ENCODE measurements at places on chromosomes 4 and X.

GRCh38 chrX:10135561-10136399 lies 21.0 kb upstream of the CLCN4 start:
- no peak for DNase-seq

DNA sequence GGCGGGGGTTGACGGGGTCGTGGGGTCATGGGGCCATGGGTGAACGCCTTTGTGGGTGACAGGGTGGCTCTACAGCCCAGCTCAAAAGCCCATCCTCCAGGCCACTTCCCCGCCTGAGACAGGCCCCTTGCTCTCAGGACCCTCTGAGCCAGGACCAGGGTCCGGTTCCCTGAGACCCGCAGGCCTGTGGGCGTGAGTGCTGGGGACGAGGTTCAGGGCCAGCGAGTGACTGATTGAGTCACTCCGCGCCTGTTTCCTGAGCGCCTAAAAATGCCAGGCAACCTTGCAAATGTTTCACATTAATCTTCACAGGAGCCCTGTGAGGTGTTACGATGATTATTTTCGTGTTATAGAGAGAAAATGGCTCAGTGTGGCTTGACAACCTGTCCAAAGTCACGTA lies 97.8 kb downstream of the ZNF674 start:
- DNase-seq, result no peak

DNA sequence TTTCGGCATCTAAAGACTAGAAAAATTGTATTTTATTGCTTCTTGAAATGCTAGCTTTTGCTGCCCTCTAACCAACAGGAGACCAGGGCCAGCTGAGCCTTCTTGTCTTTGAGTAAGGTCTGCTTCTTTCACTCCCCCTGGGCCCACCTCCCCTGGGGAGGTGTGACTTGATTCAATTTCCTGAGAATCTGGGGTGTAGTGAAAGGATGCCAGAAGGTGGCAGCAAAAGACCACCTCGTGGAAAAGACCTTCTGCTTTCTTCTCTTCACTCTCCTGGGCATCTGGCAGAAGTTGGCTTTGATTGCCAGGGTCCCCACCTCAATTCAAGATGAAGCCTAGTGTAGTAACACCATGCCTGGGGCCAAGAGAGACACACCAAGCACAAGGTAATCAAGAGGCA lies 96.5 kb upstream of the MAOA start:
- DNase-seq, result peak; percentile 65

GRCh38 chr4:67869580-67870190 lies 14.1 kb downstream of the TMPRSS11D start:
- no peak for DNase-seq

GRCh38 chr4:47145630-47146029 lies 114.3 kb downstream of the GABRB1 start:
- DNase-seq, result no peak

DNA sequence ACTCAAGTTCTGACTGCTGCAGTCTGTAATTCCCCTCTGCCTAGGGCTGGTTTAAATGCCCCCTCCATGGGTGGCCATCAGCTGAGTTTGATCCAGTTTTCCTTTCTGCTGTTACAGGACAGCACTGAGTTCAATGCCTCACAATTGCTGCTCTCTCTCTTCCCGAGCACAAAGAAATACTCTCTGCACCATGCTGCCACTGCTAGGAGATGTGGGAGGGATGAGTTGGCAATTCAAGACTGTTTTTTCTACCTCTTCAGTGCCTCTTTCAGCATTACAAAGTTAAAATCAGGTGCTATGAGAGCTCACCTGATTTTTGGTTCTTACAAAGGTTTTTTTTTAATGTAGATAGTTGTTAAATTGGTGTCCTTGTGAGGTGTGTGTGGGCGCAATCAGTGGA lies 24.3 kb downstream of the CYSLTR1 start:
- DNase-seq, result no peak

- no peak for DNase-seq
Observed at GRCh38 chr4:8164194-8164565, 5.6 kb upstream of the ABLIM2 start.

GRCh38 chr4:182250446-182250845 lies 7.2 kb downstream of the TENM3 start:
- DNase-seq, result no peak

DNA sequence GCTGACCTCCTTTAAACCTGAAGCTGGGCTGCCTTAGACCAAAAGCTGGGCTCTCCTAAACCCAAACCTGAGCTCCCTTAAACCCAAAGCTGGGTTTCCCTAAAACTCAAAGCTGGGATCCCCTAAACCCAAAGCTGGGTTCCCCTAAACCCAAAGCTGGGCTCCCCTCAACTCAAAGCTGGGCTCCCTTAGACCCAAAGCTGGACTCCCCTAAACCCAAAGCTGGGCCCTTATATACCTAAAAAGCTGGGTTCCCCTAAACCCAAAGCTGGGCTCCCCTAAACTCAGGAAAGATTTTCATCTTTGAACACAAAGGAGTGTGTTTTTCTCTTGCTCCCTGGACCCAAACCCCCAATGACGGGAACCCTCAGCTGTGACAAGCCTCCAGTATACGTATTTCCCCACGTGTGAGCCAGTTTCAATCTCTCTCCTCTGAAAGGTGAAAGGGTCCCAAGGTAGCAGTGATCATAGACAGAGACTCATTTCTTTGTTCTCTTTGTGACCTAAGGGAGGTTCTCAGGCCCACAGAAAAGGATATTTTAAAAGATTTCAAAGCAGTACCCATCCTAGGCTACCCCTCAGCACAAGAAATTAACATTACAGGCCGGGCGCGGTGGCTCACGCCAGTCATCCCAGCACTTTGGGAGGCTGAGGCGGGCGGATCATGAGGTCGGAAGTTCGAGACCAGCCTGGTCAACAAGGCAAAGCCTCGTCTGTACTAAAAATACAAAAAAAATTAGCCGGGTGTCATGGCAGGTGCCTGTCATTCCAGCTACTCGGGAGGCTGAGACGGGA lies 31.3 kb upstream of the ASMTL start:
- peak; percentile 50 for DNase-seq

DNA sequence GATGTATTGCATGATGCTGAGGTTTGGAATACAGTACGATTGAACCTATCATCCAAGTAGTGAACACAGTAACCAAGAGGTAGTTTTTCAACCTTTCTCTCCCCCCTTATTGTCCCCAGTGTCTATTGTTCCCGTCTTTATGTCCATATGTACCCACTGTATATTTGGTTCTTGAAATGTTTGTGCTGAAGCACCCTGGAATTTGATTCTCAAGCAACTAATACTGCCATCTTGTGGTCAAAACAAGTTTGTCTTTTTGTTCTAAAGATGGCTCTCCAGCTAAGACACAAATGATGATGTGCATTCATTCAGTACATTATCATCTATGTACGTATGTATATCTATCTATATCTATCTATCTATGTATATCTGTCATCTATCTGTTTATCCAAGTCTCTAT lies 33.5 kb upstream of the DCX start:
- peak; percentile 55 for DNase-seq

- DNase-seq, result no peak
Observed at GRCh38 chrX:70525733-70526132, 81.1 kb downstream of the DLG3 start.

- no peak for DNase-seq
Observed at GRCh38 chr4:24260133-24260715, 324.1 kb downstream of the DHX15 start.

DNA sequence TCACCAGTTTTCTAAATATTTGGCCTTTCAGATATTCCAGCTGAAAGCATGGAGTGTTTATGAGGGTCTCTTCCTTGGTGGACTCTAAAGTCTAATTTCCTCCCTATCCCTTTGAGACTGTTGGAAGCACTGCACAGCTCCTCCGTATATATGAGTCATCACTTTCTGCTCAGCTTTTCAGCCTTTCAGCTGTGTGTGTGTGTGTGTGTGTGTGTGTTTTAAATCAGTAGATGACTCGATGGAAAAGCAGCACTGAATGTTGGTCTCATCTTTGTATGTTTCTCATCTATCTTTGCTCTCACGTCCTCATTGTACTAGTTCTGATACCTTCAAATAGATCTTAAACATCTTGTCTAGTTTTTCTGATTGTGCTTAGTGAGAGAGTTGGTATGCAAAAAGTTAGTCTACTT lies 81.6 kb downstream of the ZFX start:
- no peak for DNase-seq

DNA sequence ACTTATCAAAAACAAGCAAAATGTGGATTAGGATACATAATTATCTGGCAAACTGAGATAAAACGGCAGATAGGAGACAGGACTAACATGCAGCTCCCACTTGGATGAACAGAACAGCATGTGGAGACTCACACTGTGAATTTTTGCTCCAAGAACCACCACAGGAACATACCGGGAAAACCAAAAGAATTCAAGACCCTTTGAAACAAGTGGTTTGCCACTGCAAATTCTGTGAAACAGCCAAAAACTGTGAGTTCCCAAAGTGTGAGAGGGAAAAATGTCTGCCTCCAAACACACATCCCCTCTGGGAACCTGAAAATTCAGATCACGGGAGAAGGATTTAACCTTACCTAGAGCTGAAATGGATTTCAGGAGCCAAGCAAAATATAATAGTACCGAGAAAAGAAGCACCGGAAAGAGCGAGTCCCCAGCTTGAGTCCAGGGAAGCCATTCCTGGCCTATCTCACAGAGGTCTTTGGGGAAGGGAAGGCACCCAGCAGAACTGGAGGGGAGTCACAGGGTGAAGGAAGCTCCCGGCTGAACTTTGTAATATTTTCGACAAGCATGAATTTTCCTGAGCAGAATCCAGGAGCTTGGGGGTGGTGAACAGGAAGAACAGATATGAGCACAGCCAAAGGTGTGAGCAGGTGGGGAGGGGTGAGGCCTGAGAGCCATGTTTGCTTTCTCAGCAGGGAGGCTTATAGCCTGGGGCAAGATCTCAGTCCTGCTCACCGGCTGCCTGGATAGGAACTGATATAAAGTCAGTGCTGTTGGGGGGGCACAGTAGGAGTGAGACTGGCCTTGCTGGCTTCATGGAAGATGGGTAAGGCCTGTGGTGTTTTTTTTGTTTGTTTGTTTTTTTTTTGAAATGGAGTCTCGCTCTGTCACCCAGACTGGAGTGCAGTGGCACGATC lies 23.9 kb downstream of the MANBA start:
- DNase-seq, result no peak

- no peak for DNase-seq
Observed at GRCh38 chr4:39719804-39720580, 22.1 kb downstream of the UBE2K start.

- DNase-seq, result no peak
Observed at GRCh38 chr4:110106931-110107296, 91.5 kb downstream of the ELOVL6 start.

GRCh38 chrX:109312757-109313156 lies 169.1 kb downstream of the GUCY2F start:
- no peak for DNase-seq

GRCh38 chrX:153321381-153322124 lies at the start of gene PNMA6F:
Gene PNMA6F, minus strand, starts transcription at chrX:153321767. Its CDS starts 1,093 bp downstream, at chrX:153320674.
- no peak for DNase-seq

DNA sequence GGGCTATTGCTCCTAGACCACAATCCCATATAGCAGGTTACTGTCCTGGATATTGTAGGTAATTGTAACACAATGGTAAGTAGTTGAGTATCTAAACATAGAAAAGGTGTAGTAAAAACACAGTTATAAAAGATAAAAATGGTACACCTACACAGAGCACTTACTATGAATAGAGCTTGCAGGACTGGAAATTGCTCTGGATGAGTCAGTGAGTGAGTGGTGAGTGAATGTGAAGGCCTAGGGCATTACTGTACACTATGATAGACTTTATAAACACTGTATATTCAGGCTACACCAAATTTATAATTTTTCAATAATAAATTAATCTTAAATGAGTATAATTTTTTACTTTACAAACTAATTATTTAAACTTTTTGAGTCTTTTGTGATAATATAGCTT lies 425.7 kb downstream of the PABPC4L start:
- DNase-seq, result no peak

- DNase-seq, result no peak
Observed at GRCh38 chr4:183266371-183266770, 53.7 kb downstream of the CLDN22 start.

DNA sequence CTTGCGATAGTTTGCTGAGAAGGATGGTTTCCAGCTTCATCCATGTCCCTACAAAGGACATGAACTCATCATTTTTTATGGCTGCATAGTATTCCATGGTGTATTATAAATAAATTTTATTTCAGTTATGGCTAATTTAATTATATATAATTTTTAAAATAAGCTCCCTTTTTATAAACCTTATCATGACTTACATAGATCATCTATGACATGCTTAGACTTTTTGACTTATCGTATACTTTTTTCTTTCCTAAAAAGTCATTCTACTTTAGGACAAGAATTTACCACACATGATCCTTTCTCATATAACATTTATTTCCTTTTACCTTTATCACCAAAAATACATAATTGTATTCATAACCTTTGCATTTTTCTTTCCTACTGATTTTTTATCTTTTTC lies 376.5 kb downstream of the CCSER1 start:
- DNase-seq, result no peak

DNA sequence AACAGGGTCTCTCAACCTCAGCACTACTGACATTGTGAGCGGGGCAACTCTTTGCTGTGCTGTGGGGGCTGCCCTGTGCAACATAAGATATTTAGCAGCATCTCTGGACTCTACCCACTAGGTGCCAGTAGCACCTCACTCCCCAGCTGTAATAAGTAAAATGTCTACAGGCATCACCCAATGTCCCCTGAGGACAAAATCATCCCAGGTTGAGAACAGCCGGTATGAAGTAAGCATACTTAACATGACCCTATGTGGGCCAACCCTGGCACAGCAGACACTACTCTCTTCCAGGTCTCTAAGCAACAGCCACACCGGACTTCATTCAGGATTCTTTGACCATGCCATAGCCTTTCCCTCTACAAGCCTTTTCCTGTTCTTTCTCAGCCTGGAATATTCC lies 10.5 kb upstream of the MGST2 start:
- peak; percentile 69 for DNase-seq

DNA sequence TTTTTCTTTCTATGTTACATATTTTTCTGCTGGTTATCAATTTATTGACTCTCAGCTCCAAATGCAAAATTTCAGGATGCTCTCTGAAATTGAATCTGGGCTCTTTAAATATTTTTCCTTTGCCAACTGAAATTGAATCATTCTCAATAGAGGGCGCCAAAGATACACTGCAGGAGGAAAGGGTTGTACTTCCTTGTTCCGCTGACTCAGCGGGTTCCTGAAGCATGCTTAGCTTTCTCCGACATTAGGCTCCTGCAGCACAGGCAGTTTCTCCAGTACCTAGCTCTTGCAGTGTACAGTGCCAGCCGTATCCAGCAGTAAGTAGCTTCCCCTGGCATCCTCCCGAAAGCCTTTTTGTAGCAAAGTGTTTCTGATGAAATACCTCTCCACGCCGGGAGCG lies 28.8 kb upstream of the CFAP47 start:
- peak; percentile 76 for DNase-seq

DNA sequence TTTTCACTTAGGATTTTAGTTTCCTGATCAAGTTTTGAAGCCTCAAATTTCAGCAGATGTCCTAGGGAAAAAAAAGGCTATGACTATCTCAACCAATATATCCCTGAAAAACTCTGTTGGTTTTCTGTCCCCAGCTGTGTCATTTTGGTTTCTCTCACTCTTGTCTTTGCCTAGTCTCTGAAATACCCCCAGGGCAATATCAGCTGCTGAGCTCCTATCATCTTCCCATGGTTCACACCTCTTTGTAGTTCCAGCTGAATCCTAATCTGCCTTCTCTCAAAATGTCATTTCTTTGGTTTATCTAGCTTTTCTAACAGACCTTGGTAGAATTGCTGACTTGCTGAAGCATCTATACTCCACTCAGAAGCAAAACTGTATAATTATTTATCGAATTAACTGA lies 2370.5 kb downstream of the ARAP2 start:
- DNase-seq, result no peak

All from NAMALWA (cell line).